ENCODE measurements at places on chromosomes 5 and 9.

DNA sequence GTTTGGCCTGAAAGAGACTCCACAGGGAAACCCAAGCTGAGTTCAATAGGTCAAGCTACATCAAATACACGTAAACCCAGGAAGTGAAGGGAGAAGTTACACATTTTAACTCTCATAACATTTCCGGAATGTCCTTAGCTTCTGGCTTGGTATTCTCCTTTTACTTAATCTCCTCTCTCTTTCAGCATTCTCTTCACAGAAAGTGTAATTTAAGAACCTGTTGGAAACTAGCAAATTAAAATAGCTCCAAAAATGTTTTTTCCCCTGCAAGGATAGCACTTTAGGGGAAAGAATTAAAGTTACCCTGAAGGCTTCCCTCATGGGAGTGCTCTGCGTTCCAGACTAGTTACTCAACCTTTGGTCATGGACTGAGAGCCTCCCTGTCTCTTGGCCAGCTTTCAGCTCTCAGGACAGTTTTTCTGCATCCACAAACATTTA, 292.7 kb upstream of the TARS1 start:
- no peak for DNase-seq

DNA sequence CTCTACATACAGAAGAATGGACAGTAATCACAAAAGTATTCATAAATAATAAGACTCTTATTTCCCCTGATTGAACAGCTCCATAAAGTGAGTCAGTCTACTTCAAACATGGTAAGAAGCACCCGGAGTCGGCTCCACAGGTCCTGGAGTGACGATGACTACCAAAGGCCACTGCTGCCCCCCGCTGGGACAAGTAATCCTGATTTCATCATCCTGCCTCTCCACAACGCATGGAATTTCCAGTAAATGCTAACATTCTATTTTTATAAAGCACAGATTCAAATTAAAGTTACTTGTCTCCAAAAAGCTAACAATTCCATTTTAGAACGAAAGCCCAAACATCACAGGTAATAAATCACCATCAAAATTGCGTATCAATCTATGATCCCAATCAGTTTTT, 16.2 kb downstream of the ATPSCKMT start:
- no peak for DNase-seq

GRCh38 chr5:67363180-67363709, 166.6 kb upstream of the CD180 start:
- no peak for DNase-seq

GRCh38 chr5:59390074-59390659, 503.4 kb downstream of the PDE4D start:
- DNase-seq = no peak

- no peak for DNase-seq
Observed at GRCh38 chr5:142466195-142466971, 141.6 kb upstream of the SPRY4 start.

DNA sequence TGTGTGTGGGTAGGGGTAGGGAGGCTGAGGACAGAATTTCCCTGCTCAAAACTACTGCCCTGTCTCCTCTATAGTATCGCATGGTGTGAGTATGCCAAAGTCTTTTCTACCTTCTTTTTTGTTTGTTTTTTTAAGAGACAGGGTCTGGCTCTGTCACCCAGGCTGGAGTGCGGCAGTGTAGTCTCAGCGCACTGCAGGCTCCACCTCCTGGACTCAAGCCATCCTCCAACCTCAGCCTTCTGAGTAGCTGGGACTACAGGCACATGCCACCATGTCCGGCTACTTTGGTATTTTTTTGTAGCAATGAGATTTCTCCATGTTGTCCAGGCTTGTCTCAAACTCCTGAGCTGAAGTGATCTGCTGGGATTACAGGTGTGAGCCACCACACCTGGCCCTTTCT, 2.5 kb downstream of the SRP19 start:
- no peak for DNase-seq

DNA sequence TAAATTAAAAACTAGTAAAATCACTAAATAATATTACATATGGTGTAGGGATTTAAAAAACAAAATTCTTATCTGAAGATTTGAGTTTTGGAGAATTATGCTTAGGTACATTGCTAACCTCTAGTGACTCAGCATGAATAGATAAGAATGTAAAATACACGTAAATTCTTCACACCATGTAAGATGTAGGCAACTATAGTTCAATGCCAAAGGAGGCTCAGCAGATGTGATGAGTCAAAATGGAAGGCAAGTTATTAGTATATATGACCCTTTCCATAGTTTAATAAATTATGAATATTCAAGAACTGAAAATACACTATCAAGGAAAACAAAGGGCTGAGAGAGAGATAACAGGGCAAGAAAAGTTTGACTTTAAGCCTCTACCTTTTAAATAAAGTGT, 79.0 kb downstream of the MRPS30 start:
- no peak for DNase-seq

DNA sequence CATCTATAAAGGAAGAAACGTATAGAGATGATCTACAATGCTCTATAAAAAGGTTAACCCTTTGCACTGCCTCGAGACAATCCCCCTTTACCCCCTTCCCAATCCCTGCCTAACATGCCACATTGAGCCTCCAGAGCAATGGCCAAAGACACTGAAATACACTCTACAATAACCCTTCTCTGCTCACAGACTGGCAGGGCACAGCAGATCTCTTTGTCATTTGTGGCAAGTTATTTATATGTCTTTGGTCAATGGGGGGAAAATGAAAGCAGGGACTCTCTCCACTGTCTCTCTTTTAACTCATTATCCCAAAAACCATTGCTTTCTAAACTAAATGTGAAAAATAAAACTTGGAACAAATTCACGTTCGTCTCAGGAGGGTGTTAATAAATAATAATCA, 51.7 kb downstream of the PTCH1 start:
- no peak for DNase-seq

DNA sequence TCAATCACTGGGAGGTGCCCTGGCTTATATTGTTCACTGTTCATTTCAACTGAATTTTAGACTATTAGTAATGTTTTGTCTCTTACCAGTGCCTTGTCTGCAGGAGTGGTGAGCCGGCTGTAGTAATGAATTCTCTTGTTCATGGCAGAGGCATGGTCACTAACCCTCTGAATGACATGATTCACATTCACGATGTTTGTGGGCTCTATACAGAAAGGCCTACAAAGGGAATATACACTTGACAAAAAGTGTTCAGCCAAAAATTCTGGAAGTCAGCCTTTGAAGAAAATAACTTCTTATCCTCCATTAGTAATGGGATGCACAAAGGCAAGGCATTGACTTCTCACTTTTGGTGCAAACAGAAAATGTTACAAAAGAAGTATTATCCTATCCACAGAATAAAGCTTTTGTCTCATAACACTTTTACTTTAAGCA, 39.6 kb downstream of the SLC38A9 start:
- DNase-seq = no peak

GRCh38 chr9:89412541-89412940, 85.4 kb downstream of the SEMA4D start:
- DNase-seq = no peak

DNA sequence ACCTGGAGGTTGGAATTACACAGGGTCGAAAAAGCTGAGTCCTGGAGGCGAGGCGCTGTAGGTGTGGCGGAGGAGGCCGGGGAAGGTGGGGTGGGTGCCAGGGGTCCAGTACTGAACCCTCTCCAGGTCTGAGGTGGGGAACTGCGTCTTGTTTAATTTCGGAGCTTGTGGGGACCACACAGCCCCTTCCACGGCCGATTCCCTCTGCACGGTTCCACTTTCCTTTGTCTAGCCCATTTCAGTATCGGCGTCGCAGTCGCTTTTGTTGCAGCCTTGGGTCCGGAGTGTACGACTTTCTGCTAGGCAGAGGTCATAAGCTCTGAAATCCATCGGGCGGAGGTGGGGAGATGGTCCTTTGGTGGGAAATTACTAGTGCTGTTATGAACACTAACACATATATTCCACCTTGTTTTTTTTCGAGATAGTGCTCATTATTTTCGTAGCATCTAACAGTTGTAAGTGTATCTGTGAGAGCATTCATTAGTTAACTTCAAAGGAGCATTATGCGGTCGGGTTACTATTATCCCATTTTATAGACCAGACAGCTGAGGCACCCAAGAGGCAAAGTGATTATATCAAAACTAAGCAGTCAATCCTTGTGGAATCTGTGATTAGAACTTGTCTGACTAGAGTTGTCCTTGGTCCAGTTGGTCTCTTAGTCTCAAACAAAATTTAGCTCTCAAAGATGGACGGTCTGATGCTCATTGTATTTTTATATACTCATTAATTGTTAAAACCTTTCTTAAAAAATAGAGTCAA, 737 bp downstream of the RNF180 start:
- no peak for DNase-seq

DNA sequence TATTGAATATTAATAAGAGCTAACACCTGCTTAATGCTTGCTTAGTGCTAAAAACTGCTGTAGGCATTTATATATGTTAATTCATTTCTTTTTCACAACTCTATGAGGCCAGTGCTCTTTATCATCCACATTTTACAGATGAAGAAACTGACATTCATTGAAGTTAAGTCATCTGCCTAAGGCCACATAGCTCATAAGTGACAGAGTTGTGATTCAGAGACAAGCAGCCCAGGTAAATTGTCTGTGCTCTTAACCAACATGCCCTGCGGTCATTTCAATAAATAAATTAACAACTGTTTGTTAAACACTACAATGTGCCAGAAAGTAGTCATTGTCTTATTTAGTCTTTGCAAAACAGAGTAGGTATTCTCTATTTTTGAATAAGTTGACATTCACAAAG, 1354.4 kb upstream of the C9orf72 start:
- DNase-seq = no peak

DNA sequence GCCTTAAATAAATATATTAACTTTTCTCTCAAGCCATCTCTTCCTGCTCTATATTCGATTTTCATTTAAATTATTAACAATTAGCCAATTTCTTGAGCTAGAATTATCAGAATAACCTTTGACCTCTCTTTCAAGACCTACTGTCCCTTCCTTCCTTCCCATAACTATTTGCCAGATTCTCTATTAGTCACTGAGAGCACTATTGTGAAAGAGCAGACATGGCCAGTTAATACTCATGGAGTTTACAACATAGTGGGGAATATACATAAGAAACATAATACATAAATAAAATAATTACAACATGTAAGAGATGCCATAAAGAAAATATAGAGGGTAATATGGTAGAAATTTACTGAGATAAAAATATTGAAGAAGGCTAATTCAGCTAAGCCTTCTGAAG, 72.1 kb upstream of the CHD1 start:
- no peak for DNase-seq

- DNase-seq = no peak
Observed at GRCh38 chr5:178110-178509, 13.2 kb upstream of the LRRC14B start.

- DNase-seq = no peak
Observed at GRCh38 chr5:166862581-166862980, 1428.9 kb upstream of the WWC1 start.

DNA sequence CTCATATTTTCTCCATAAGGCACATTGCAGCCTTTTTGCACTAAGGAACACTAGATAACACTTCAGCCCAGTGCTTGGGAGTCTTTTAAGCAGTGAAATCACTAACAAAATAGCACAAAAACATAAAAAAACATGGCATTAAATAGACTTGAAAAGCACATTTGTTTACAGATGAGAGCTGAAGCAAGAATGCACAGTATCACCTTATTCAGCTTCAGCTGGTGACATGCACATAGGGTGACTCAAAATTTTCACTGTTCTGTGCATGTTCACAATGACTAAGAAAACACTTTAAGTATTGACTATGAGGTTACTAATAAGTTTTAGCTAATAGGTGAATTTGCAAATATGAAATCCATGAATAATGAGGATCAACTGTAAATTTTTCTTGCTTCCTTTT, 293.9 kb upstream of the TARS1 start:
- no peak for DNase-seq

DNA sequence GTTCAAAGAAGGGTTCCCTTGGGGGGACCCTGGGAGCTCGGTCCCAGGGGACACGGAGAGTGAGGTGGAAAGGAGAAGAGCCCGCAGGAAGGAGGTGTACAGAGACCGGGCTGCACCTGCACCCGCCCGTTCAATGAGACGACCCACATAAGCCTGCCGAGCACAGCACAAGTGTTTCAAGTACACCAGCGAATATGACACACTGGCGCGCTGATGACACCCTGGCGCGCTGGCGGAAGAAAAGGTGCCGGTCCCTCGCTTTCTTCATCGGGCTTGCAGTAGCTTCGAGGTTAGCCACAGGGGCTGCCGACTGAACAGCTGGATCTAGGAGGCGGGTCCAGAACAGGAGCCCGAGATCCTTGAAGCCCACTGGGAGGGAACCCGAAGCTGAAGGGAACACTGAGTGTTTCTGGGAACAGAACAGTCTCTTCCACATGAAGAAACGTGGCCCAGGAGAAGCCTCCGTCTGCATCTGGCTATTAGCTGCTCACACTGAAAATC, 1.4 kb downstream of the TBC1D9B start:
- no peak for DNase-seq

GRCh38 chr5:15620501-15620900, 120.5 kb downstream of the FBXL7 start:
- DNase-seq = no peak

DNA sequence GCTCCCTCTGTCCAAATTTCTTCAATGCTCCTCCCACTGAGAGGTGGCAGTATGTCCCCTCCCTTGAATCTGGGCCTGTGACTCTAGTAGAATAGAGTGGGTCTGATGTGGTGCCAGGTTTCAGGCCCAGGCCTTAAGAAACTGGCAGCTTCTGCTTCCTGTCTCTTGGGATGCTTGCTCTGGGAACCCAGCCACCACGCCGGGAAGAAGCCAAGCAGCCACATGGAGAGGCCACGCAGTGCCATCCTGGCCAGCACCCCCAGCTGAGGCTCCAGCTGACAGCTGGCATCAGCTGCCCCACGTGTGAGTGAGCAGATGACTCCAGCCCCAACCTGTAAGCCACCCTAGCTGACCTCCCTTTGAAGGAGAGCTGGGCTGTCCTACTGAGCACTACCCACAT, 7.3 kb upstream of the TSPAN17 start:
- no peak for DNase-seq

DNA sequence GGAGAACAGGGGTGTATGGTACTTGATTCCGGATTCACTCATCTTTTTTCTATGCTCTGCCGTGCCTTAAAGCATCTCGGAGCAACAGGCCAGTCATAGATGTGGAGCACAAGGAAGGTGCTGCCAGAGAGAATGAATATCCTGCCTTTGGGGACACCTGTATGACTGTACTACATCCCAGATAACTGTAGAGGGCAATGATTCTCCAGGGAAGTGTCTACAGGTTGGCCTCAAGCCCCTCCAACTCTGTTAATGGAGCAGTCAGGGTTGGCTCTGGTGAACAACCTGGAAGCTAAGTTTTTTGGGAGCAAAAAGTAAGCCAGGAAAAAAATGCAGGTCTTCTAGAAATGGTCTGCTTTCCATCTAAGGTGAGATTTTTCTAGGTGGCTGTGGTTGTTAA, 71.0 kb downstream of the NREP start:
- DNase-seq = no peak
